Activated CD4-positive, alpha-beta memory T cell treated with anti-CD3 and anti-CD28 coated beads, Interleukin-2, amount 10 ng/mL, durations not matched to agents 7 days and 5 days (primary cell): ENCODE measurements at places on chromosomes 6 and 20. TPM values are rescaled to one million over a fixed set of nuclear protein-coding genes. Genes with fewer than 3 reads are reported as not detected.

The GSTA2 gene
- not detected for total RNA-seq

- no peak for DNase-seq
These were observed 1.4 kb upstream of the ULBP3 start for GRCh38 chr6:150070236-150070818.

The BTN1A1 gene
- not detected for total RNA-seq

DNA sequence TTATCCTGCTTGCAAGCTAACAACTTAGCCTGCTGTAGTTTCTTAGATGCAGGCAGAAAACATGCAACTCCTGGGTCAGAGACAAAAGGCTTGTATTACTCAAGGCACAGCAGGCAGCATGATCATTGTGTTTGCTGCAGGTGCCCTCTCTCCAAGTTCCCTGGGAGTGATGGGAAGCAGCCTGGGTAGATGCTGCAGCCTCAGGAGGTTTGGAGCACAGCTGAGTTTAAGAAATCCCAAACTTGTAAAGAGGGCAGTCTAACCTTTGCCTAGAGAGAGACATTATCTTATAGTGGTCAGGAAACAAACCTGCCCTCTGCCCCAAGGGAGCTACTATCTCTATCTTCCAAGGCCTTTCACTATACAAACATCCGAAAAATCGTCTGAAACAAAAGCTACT lies 61.1 kb downstream of the PFDN4 start:
- no peak for DNase-seq

DNA sequence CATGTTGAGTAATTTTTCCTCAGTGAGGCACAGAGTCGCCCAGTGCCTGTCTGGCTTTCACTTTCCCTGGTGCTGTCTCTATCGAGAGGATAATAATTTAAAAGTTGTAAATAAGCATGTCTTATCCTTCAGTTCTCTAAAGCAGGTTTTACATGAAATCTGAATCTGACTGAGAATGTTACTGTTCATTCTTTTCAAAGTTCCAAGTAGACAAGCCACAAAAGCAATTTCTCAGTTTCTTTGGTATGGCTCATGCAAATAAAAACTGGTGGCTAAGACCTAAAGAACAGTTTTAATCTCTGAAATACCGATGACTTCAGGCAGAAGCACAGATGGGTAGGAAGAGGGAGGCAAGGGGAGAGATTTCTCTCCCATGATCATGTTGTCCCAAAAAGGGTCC lies 87.6 kb upstream of the GCM1 start:
- DNase-seq: no peak

GRCh38 chr20:19212821-19213502 lies 520 bp downstream of the SLC24A3 start:
- no peak for DNase-seq

GRCh38 chr20:312866-313265 lies 12.5 kb upstream of the SOX12 start:
- DNase-seq: no peak

GRCh38 chr6:134678436-134678889 lies 271.4 kb downstream of the ALDH8A1 start:
- DNase-seq: no peak

The TRIM15 gene
- not detected for total RNA-seq

DNA sequence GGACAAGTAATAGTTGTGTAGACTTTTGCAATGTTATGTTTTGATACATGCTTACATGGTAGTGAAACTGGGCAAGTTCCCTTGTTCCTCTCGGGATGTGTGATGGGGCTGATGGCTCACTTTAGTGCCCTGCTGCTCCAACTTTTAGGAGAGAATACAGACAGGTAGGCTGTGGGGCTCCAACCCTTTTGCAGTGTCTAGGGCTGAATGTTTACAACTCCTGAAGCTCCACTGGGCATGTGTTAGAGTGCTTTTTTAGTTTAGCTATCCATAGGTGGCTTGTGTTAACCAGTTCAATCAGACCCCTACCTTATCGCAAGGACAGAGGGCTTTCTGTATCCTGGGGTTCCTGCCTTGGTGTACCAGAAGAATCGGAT lies 33.8 kb downstream of the SERPINB6 start:
- peak; percentile 9 for DNase-seq
